ENCODE measurements at places on chromosomes 2 and 18.

DNA sequence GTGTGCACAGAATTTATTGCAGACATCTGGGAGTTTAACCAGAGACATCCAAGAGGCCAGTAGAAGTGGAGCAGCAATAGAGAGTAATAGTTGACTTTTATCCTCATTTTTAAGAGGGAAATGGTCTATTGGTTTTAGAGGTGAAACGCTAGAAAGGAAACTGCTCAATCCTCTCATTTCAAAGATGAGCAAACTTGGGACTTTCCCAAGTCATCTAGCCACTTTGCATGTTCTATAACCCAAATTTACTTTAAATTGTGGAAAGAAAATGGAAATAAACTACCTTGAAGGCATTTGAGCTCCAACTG is 601.7 kb downstream of the ARHGAP15 start:
- no peak for DNase-seq

- DNase-seq, result no peak
Observed at GRCh38 chr2:1718339-1719220, 25.7 kb downstream of the PXDN start.

GRCh38 chr18:12086249-12086648 is 7.4 kb upstream of the ANKRD62 start:
- DNase-seq, result no peak

DNA sequence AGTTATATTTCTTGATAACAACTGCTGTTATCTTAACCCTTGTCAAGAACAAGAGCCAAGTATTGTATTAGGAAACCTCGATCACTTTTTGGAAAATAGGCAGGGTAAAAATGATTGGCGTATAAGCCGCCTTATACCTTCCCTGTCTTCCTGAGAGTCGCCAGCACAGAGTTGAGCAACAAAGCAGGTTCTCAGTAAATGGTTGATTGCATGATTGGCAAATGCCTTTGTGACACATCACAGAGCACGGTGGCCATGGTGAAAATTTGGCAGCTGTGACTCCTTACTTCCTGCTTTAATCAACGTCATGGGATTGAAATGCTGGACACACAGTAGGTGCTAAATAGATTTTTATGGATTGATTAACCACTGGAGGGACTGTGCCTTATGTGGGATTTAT is 3.9 kb upstream of the KLHL29 start:
- DNase-seq, result no peak

GRCh38 chr2:11559786-11560155 is 25.9 kb downstream of the GREB1 start:
- DNase-seq, result no peak

- DNase-seq, result peak; percentile 64
Observed at GRCh38 chr2:31233741-31234682, at the start of gene EHD3. TSS of gene EHD3 (plus strand) at chr2:31234152. CDS start at chr2:31234622, 470 bp downstream.

- no peak for DNase-seq
Observed at GRCh38 chr18:2169656-2170055, 401.6 kb downstream of the METTL4 start.

GRCh38 chr2:206423147-206423546 is 20.2 kb upstream of the ADAM23 start:
- no peak for DNase-seq

GRCh38 chr2:17544256-17544655 is 3.8 kb downstream of the VSNL1 start:
- DNase-seq, result no peak

- DNase-seq, result no peak
Observed at GRCh38 chr2:11697103-11697871, 27.3 kb upstream of the NTSR2 start.

DNA sequence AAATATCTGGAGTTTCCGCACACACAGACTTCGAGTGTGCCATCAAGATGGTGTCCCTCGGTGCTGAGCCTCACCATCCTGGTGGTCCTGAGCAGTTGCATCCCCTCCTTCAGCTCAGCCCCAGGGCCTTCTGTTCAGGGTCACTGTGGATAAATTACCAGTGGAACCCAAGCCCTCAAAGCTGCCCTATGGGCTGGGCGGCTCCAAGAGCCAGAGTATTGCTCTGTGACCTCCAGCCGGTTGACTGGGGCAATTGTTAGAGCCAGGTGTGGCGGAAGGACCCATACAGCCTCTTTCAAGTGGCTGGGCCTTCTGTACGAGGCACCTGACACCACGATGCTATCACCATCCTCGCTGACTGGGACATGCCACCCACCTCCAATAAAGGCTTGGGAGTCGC is 215.5 kb downstream of the GBX2 start:
- DNase-seq, result no peak

GRCh38 chr2:174683392-174683759 is 80.9 kb downstream of the CHRNA1 start:
- peak; percentile 16 for DNase-seq

GRCh38 chr18:72544092-72544886 is at the start of gene CBLN2:
TSS of gene CBLN2 (minus strand) at chr18:72544342. CDS start at chr18:72542160, 2,182 bp downstream.
- DNase-seq, result no peak

- DNase-seq, result no peak
Observed at GRCh38 chr2:176079831-176080539, 3.8 kb downstream of the EVX2 start.

DNA sequence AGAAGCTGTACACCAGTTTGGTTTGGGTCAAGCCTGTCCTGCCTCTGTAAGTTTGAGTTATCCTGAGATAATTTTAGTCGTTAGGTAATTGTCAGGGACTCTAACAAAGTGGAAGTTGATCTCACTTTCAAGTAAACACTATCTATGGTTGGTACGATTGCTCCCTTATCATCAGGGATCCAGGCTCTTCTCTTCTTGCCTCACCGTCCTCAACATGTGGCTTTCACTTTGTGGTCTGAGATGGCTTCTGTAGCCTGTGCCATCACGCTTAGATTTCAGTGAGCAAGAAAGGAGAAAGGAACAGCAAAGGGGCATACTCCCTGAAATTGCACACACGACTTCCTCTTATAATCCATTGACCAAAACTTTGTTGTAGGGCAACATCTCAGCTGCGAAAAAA is 115.6 kb downstream of the CTAGE1 start:
- DNase-seq, result no peak

Data from CD8-positive, alpha-beta memory T cell (primary cell).